ENCODE measurements at places on chromosomes 5 and 9.

- H3K4me3 ChIP-seq = no peak overlapping the region
- no peaks in the 10 kb centered on the region for H3K4me1 ChIP-seq
Observed at GRCh38 chr5:12023614-12024241, 119.5 kb upstream of the CTNND2 start.

DNA sequence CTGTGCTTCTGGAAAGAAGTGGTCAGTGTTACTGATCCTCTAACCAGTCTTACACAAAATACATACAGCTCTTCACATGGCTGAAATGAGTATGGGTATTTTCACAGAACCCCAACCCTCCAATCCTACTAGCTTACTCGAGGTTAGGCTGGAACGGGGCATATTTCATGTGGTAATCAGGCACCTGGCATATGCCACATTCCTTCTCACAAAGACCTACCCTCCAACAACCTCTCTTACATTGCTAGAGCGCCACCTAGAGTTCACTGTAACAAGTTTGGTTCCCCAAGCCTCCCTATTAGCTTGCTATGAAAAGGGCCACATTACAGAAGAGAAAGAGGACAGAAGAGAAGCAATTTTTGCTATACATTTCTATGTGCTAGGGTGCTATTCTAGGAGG lies 597.3 kb downstream of the PRELID2 start:
- H3K4me3 ChIP-seq = no peak overlapping the region
- no peak overlapping the region for H3K27ac ChIP-seq
- DNase-seq = peak; percentile 88
- H3K36me3 ChIP-seq = no peaks in the 10 kb centered on the region
- H3K4me1 ChIP-seq = peaks cover 8% of the 10 kb centered on the region

DNA sequence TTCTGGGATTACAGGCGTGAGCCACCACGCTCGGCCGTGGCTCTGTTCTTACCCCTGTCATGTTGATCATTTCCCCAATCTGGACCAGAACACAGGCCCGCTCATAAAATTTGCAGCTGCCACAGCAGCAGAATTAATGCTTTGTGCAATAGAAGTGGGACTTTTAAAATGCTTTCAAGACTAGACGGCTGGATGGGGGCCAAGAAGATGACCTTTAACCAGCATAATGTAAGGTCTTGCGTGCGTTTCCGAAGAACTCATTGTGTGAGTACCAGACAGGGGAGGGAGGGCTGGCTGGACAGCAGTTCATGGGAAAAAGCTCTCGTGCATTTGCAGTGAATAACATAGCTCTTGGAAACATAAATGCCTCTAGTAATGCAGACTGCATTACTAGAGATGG lies 3.5 kb upstream of the WDR38 start:
- H3K27ac ChIP-seq = no peak overlapping the region
- no peak for DNase-seq
- no peak overlapping the region for H3K4me3 ChIP-seq
- H3K36me3 ChIP-seq = no peaks in the 10 kb centered on the region
- no peaks in the 10 kb centered on the region for H3K27me3 ChIP-seq

DNA sequence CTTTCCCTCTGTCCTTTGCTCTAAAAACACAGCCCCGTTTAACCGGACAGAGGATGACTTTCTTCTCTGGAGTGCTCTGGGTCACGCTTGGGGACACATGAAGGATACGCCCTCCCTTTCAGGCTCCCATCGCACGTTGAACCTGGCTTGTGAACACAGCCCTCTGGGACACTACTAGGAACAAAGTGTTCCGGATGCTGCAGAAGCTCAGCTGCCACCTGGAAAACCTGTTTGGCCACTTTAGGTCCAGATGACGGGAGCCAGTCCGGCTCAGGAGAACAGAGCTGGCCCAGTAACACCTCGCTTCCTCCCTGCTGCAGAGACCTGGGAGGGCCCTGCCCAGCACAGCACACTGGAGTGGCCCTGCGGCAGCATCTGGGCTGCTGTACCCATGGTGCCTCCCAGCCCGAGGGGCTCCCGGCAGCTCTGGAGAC lies 60.1 kb downstream of the GADD45G start:
- H3K27ac ChIP-seq = no peak overlapping the region
- H3K36me3 ChIP-seq = no peaks in the 10 kb centered on the region
- no peak overlapping the region for H3K4me3 ChIP-seq
- peaks cover 3% of the 10 kb centered on the region for H3K4me1 ChIP-seq

- no peaks in the 10 kb centered on the region for H3K36me3 ChIP-seq
- H3K4me1 ChIP-seq = no peaks in the 10 kb centered on the region
- no peak overlapping the region for H3K27ac ChIP-seq
- peaks cover 15% of the 10 kb centered on the region for H3K27me3 ChIP-seq
- no peak overlapping the region for H3K4me3 ChIP-seq
Observed at GRCh38 chr9:97940741-97941140, 2.8 kb upstream of the HEMGN start.

DNA sequence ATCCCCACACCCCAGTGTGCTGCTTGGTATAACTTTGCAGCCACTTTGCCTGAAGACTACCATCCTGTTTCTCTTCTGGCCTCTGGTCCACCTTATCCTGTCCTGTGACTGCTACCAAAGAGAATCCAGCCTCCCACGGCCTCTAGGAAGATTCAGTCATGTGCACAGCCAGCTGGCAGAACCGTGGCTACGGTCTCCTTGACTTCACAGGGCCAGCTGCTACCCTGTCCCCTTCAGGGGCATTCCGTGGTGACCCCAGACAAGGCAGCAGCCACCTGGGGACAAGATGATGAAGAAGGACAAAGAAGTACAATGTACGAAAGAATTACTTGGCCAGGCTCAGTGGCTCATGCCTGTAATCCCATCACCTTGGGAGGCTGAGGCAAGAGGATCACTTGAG lies 98.6 kb downstream of the PDE6A start:
- no peak overlapping the region for H3K27ac ChIP-seq
- H3K36me3 ChIP-seq = no peaks in the 10 kb centered on the region
- no peak for DNase-seq
- H3K4me3 ChIP-seq = no peak overlapping the region

DNA sequence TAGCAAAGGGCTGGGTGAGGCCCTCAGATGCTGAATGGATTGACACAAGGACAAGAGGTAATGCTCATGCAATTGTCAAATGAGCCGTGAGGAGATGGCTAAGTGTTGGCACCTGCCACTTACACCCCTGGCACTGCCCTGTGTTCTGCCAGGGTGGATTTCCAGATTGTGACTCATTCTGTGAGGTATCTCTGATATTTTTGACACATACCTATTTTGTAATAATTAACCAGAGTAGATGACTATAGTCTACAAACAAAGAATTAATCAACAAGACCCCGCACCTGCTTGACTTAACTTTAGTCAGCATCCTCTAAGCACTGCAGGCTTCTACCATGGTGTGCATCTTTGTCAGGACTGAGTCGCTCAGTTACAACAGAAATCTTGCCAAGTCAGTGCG lies 200.8 kb downstream of the DIRAS2 start:
- no peaks in the 10 kb centered on the region for H3K36me3 ChIP-seq
- H3K27ac ChIP-seq = no peak overlapping the region
- no peaks in the 10 kb centered on the region for H3K27me3 ChIP-seq
- no peak overlapping the region for H3K4me3 ChIP-seq
- DNase-seq = no peak

- H3K36me3 ChIP-seq = no peaks in the 10 kb centered on the region
- H3K4me1 ChIP-seq = no peaks in the 10 kb centered on the region
- no peak overlapping the region for H3K4me3 ChIP-seq
- no peak overlapping the region for H3K27ac ChIP-seq
- no peaks in the 10 kb centered on the region for H3K27me3 ChIP-seq
Observed at GRCh38 chr5:145244788-145245187, 590.4 kb downstream of the PRELID2 start.

DNA sequence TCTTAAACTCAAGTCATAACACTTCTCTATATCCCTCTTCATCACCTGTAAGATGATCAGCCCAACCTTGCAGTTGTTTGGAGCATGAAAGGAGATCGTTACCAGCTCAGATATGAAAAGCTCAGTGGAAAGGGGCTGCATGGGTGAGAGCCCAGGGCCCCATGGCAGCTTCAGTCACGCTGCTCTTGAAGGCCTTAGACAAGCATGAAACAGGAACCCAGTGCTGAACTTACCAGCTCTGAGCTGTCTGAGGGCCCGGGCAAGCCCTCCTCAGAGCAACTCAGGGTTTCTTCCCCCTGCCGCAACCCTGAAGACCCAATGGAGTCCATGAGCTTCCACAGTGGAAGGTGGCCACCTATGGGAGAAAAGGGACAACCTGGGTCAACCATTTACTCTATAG lies 3.3 kb downstream of the HK3 start:
- H3K27me3 ChIP-seq = no peaks in the 10 kb centered on the region
- H3K4me3 ChIP-seq = no peak overlapping the region
- H3K4me1 ChIP-seq = no peaks in the 10 kb centered on the region
- no peak for DNase-seq
- H3K36me3 ChIP-seq = no peaks in the 10 kb centered on the region

DNA sequence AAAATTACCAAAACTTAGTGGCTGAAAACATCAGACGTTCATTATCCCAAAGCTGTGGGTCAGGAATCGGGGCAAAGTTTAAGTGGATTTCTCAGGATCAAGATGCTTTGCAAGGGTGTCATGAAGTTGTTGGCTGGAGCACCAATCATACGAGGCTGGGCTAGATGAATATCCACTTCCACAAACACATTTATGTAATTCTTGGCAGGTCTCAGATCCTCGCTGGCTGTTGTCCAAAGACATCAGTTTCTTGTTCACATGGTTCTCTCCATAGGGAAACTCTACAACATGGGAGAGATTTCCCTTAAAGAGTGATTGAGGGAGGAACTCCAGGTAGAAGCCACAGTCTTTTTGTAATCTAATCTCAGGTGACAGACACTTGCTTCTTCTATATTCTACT lies 20.2 kb upstream of the CCDC192 start:
- no peak overlapping the region for H3K4me3 ChIP-seq
- H3K27ac ChIP-seq = no peak overlapping the region
- H3K27me3 ChIP-seq = no peaks in the 10 kb centered on the region
- H3K4me1 ChIP-seq = no peaks in the 10 kb centered on the region
- DNase-seq = no peak

DNA sequence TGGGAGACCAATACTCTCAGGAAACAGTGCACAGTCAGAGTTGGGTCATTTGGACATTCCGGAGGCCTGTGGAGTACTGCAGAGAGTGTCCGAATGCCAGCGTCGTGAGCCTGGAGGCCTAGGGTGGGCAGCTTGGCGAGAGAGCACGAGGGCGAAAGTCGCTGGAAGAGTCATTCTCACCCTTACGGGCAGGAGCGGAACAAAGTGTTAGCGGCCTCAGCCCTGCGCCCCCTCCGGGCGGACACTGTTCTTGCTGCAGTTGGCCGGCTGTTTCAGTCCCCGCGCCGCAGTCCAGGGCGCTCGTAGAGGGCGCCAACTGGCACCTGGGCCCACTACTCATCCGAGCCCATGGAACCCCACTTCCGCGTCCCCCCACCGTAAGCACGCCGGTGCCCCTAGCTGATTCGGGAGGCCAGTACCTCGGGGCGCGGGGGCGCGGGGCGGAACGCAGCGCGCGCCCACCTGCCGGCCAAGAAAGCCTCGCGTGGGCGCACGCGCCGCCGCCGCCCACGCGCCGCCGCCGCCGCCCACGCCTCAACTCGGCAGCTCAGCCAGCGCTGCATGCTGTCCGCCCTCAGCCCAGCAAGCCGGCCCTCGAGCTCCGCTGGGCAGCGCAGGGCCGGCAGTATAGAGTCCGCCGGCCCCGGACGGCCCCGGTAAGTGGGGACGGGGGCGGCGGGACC lies 99.7 kb upstream of the CCL21 start:
- H3K4me1 ChIP-seq = no peaks in the 10 kb centered on the region
- H3K4me3 ChIP-seq = no peak overlapping the region
- peak; percentile 76 for DNase-seq
- H3K36me3 ChIP-seq = no peaks in the 10 kb centered on the region
- H3K27ac ChIP-seq = no peak overlapping the region
- no peaks in the 10 kb centered on the region for H3K27me3 ChIP-seq

GRCh38 chr5:157456301-157456700 lies 3.7 kb upstream of the NIPAL4 start:
- DNase-seq = no peak
- H3K36me3 ChIP-seq = no peaks in the 10 kb centered on the region
- no peak overlapping the region for H3K4me3 ChIP-seq
- no peaks in the 10 kb centered on the region for H3K4me1 ChIP-seq

- no peaks in the 10 kb centered on the region for H3K27me3 ChIP-seq
- no peaks in the 10 kb centered on the region for H3K4me1 ChIP-seq
- no peak for DNase-seq
- H3K27ac ChIP-seq = no peak overlapping the region
Observed at GRCh38 chr5:38443390-38443789, 113.1 kb downstream of the LIFR start.

DNA sequence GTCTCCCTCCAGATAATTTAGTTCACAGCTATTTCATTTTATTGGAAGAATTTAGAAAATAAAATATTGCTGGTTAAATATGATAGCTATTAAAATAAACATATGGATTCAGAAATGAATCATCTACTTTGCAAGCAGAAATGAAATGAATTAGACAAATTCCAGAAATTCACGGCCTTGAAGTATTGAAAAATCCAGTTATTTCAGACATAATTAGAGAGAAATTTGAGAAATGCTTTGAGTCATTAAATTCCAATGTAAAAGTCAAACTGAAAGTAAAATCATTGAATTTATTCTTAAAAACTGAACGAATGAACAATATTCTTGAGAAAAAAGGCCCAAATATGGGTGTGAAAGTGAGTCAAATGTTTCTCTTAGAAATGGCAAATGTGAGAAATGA lies 632.6 kb upstream of the EDIL3 start:
- H3K27me3 ChIP-seq = no peaks in the 10 kb centered on the region
- H3K4me3 ChIP-seq = no peak overlapping the region
- H3K36me3 ChIP-seq = no peaks in the 10 kb centered on the region
- no peaks in the 10 kb centered on the region for H3K4me1 ChIP-seq

- no peaks in the 10 kb centered on the region for H3K36me3 ChIP-seq
Observed at GRCh38 chr9:136745389-136746154, 2.8 kb downstream of the LCN6 start.

- H3K27me3 ChIP-seq = no peaks in the 10 kb centered on the region
- H3K36me3 ChIP-seq = no peaks in the 10 kb centered on the region
- no peak overlapping the region for H3K4me3 ChIP-seq
- no peak overlapping the region for H3K27ac ChIP-seq
- no peak for DNase-seq
Observed at GRCh38 chr9:76099516-76099915, 209.0 kb downstream of the PCSK5 start.

DNA sequence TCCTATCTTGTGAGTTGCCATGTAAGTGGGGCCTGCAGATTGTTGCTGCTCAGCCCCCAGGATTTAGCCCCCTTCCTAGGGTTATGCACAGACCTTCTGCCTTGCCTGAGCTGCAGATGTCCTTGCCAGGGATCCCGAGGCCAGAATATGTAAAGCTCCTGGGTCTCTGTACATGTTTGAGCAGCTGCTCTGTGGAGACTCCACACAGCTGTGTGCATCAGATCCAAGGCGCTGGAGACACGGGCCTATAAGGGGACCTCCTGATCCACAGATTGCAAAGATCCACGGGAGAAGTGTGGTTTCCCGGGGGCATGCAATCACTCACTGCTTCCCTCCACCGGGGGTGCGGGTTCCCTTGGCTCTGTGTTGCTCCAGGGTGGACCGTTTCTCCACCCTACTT lies 28.9 kb downstream of the TAF11L14 start:
- DNase-seq = no peak
- no peak overlapping the region for H3K4me3 ChIP-seq
- no peaks in the 10 kb centered on the region for H3K27me3 ChIP-seq
- H3K4me1 ChIP-seq = no peaks in the 10 kb centered on the region

- no peaks in the 10 kb centered on the region for H3K27me3 ChIP-seq
- H3K27ac ChIP-seq = no peak overlapping the region
- no peak overlapping the region for H3K4me3 ChIP-seq
- no peaks in the 10 kb centered on the region for H3K36me3 ChIP-seq
- no peaks in the 10 kb centered on the region for H3K4me1 ChIP-seq
Observed at GRCh38 chr5:14879393-14879792, 7.8 kb upstream of the ANKH start.

- no peaks in the 10 kb centered on the region for H3K36me3 ChIP-seq
- no peak overlapping the region for H3K27ac ChIP-seq
- no peaks in the 10 kb centered on the region for H3K27me3 ChIP-seq
- H3K4me3 ChIP-seq = no peak overlapping the region
- peak; percentile 13 for DNase-seq
Observed at GRCh38 chr5:2130361-2130760, 247.6 kb upstream of the IRX4 start.

Data from mesendoderm (in vitro differentiated cells).